Hippocampal formation (tissue), 2 donors: ENCODE measurements at places on chromosomes 3 and 15.

GRCh38 chr15:27065151-27065550 lies 94.2 kb downstream of the GABRG3 start:
- no peak for DNase-seq

DNA sequence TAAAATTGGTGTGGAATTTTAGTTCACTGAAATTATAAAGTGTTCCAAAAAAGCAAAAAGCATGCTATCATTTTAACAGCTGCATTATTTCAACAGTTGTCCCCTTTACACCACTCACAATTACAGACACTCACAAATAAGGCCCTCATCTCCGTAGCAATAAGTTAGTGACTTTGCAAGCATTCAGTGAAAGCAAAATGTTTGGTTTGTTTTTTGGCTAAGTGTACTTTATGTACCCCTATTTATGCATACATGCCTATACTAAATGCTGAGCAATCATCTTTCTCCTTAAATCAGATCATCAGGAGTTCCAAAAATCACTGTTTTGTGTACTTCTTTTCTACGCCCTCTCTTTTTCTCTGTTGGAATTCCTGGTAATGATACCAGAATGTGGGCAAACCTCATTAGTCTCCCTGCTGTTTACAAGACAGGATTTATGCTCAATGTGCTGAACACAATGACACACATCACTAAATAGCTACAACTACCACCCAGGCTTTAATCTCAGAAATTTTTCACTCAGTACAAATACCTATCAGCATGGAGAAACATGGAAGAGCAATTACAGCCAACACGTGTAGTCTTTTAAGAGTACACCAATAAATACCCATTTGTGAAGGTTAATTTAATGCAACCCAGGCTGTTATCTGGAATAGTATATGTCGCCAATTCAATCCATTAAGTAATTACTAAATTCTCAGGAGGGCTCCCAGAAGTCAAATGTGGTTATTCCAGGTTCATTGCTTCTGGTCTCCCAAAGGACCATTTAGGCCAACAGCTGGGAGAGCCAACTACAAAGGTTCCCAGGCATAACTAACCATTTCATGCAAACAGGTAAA lies 12.0 kb downstream of the ALDH1A2 start:
- DNase-seq, result no peak

- DNase-seq, result no peak
These were observed 32.9 kb upstream of the BNIP2 start for GRCh38 chr15:59722037-59722436.

DNA sequence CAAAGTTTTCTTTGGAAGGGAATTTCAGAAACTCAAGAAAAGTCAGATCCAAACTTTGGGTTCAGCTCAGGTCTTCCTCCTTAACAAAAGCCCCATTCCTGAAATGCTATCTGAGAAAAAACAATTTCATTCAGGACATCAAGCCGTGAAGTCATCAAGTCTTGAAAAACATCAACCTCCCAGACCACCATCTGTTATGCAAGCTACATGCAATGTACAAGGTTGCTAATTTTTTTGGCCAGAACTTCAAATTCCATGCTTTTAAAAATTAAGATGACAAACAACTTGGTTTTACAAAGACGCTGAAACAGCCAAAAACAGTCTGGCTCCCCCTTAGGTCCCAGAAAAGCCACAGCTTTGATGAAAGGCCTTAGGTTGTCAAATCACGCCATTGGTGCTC lies 53.9 kb upstream of the WNT5A start:
- DNase-seq, result no peak

- peak; percentile 69 for DNase-seq
These were observed 45.7 kb upstream of the DUT start for GRCh38 chr15:48285329-48286214.

DNA sequence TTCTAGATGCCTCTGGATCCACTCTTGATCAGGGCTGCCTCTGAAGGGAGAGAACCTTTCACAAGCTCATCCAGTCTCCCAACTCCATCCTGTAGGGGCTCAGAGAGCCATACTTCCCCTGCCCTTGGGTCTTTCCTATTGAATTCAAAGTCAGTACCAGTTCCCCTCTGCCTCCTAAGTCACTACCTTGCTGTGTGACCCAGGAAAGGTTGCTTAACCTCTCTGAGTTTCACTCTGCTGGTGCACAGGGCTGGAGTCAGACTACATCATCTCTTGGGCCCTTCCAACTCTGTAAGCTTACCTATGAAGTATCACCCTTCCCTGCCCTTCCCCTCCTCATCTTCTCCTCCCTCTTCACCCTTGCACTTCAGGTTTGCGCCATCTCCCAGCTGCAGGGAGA lies 117.9 kb downstream of the MEGF11 start:
- no peak for DNase-seq

GRCh38 chr3:98331329-98331728 lies 22.3 kb upstream of the OR5K4 start:
- DNase-seq, result no peak

DNA sequence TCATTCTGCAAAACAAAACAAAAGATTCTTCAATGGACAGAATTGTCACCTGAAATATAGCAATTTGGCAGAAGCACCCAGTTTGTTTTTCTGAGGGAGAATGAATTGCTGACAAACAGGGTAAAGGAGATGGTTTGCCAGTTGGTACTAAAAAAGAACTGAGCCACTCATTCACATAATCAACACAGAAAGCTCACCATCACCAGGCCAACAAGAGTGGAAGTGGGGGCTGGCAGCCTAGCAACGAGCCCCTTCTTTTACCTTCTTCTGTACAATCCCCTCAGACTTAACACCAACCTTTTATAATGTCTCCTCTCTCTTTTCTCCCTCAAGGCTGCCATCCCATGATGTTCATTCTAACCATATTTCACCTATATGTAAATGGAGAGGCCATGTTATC lies 5.9 kb downstream of the TOP2B start:
- DNase-seq, result no peak

GRCh38 chr3:152172460-152172859 lies 96.3 kb upstream of the MBNL1 start:
- DNase-seq, result no peak

- peak; percentile 70 for DNase-seq
These were observed 4.3 kb downstream of the DAZL start for GRCh38 chr3:16600780-16601536.

GRCh38 chr3:178562947-178563232 lies 26.7 kb downstream of the KCNMB2 start:
- no peak for DNase-seq

DNA sequence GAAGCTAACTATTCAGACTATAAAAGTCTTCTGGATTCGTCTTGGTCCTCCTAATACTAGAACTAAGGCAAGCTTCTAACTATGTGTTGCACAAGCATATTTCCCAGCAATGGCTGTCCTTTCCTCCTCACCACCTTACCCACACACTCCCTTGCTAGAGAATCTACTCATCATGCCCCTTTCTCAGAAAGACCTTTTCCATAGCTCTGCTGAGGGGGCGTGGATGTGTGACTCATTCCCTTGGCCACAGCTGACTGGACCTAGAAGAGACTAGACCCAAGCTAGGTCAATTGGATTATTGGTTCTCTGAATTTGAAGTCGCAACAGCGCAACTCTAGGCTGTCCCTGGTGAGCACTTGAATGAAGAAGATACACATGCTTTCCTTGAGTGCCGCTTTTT lies 47.1 kb downstream of the ERC2 start:
- DNase-seq, result no peak

DNA sequence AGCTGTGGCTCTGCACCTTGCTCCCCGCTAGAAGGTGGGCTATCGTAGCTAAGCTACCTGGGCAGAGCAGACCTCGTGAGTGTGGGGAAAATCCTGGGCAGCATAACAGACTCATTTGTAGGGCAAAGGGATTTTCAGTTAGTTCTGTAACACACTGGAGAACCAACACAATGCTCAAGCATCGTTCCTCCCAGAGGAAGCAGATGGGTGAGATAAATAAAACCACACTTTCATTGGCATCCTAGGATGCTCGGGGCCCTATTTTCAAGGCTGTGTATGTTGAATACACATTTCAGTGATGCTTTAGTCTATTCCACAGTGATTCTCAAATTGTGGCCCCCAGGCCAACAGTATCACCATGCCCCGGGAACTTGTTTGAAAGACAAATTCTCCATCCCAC lies 20.0 kb downstream of the LIPC start:
- DNase-seq, result no peak

- peak; percentile 53 for DNase-seq
These were observed 527 bp downstream of the B2M start for GRCh38 chr15:44711743-44712345.

GRCh38 chr15:41553731-41554130 lies 5.3 kb upstream of the TYRO3 start:
- no peak for DNase-seq

DNA sequence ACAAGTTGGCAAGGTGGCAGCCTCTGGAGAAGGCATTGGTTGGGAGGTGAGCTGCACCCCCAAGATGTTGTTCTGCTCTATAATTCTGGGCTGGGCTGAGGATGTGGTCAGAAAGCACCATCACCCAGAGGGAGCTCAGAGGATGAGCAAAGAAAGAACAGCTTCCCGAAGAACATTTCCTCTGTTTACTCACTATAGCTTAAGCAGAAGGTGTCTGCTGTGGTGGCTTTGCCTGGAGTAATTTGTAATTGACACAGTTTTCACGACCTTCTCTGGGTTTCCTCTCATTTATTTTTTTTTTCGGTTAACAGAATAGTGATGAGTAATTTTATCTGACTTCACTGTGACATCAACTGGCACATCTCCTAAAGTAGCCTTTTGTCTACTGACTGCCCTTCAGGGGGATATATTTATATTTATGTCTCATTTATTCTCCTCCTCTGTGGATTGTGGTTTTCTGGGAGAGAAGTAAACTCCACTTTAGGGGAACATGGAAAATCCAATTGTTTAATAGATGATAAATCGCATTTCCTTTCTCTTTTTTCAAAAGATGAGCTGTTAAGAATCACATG lies 49.5 kb upstream of the ABHD17C start:
- DNase-seq, result no peak

DNA sequence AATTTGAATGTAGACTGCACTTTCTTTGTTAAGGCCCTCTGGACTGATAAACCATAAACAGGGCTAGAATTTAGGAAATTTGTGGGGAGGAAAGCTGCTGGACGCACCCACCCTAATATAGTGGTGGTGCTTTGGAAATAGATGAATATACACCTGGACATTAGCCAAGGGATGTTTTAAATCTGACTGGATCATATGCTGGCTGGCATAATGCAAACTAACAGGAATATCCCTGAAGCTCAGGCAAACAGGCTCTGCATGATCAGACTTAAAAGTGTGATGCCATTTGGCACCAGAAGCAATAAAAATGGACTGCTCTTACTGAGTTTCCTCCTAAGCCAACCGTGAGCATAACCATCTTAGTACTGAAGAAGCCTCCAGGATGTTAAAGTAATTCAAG lies 465.8 kb upstream of the ROBO1 start:
- no peak for DNase-seq

GRCh38 chr15:80582816-80583423 lies 112.2 kb upstream of the ABHD17C start:
- DNase-seq, result no peak

GRCh38 chr3:105965384-105965783 lies 96.6 kb upstream of the CBLB start:
- DNase-seq, result no peak

- no peak for DNase-seq
These were observed 40.8 kb downstream of the KLHL25 start for GRCh38 chr15:85753791-85754452.

DNA sequence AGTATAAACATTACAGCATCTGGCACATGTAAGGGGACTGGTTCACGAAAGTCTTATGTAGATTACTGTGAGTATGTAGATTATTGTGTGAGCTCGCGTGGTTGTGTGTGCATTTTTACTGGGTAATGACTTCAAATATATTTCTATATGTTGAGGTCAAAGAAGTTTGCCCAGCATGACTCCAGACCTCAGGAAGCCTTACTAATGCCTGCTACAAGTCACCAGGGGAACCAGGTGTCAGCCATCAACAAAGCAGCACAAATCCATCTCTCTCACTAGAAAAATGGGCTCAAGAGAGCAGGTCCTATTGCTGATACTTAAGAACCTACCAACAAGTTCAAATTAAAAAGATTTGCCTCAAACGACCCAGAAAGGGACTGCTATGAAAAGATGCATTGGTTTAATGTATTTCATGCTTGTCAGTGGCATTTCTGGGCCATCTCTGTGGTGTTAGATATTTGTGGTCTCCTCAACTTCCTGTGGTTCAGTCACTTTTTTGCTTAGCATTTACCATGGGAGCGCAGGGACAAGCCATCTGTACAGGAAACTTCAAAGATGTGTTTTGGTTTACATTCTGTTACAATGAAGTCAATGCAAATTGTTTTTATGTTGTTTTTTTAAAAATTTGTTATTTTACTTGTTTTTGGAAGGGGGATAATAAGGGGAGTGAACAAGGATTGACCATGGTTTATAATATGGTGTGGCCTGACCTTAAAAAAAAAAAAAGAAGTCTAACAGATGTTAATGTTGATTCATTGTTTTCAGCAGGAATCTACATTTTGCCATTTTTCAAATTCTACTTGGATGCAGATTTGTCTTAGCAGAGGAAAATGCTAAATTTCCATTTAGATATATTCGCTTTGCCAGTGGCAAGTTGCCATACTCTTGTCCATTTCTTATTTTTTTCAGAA lies 172.1 kb upstream of the ADAMTS9 start:
- no peak for DNase-seq

GRCh38 chr3:14845180-14845579 lies 26.4 kb downstream of the FGD5 start:
- DNase-seq, result no peak

- no peak for DNase-seq
These were observed 48.9 kb upstream of the CFAP161 start for GRCh38 chr15:81085213-81085612.

DNA sequence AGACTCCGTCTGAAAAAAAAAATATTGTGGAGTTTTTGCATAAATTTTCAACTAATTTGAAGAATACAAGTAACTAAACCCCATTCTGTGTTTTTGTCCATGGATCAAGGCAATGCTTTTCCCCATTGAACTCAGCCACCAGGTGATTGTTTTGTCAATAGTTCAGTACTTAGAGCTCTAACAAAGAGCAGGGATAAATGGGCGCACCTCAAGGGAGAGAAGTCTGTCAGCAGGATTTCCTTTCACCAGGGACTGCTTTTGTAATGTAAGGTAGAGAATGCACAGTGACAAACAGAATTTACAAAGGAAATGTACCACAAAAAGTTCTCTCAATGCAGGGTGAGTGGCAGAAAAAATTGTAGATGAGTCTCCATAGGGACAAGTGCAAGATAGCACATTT lies 10.8 kb upstream of the ATP13A5 start:
- no peak for DNase-seq

DNA sequence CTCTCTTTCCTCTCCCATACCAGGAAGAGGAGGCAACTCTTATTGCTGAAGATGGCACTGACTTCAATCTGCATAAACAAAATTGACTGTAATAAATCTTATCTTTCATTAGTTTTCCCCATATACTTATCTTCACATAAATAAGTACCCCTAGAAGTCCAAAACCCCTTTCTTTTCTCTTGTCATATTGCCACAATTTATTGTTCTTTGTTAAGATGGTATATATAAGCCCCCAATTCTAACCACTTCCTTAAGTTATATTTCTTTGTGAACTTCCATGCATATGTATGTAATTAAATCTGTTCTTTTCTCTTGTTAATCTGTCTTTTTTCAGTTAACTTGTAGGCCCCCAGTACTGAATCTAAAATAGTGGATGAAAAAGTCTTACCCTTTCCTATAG lies 68.8 kb downstream of the TNIK start:
- no peak for DNase-seq
